ENCODE measurements at places on chromosomes 16 and 17.

DNA sequence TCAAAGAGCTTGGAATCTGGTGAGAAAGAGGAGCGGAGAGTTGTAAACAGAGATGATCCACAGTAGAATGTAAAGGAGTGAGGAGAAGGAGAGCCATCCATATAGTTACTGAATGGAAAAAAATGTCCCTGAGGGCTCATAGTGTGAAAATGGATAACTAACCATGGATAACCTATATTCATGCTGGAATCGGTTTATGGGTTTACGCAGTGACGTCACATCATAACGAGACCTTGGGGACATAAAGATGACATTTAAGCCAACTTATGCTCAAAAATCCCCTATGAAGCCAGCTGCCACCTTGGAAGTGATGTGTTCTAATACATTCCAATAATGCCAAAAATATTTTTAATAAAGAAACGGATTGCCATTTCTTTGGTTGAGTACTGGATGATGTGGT, 22.5 kb downstream of the IRX6 start:
- no peak for DNase-seq

DNA sequence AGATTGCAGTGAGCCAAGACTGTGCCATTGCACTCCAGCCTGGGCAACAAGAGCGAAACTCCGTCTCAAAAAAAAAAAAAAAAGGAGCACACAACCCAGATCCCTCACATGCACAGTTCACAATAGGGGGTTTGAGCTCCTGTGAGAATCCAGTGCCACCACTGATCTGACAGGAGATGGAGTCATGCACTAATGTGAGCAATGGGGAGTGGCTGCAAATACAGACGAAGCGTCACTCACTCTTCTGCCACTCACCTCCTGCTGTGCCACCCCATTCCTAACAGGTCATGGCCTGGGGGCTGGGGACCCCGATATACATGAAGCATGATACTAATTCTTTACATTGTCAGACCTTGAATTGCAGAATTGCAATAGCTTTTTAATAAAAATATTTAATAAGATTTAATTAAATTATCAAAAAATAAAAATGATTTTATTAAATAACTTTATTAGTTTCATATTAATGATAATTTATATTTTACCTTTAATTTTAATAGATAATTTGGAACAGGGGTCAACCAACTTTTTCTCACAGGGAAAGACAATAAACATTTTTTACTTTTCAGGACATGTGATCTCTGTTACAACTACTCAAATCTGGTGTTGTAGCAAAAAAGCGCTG, 171.4 kb downstream of the COPRS start:
- no peak for DNase-seq

DNA sequence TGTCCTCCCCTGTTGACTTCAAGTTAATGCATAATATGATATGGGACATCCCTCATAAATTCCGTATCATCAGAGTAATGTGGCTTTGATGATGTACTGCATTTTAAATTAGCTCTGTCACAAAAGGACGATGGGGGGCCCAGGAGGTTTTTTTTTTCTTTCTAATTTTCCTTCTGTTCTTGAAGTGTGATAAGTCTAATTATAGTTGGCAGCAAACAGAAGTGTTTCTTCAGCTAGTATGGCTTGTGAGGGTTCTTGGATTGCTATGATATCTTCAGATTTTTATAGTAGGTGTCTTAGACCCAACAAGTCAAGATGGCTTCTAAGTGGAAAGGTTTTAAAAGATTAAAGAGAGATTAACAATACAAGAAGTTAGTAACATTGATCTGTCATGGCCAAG, 796.2 kb upstream of the RBFOX1 start:
- no peak for DNase-seq

DNA sequence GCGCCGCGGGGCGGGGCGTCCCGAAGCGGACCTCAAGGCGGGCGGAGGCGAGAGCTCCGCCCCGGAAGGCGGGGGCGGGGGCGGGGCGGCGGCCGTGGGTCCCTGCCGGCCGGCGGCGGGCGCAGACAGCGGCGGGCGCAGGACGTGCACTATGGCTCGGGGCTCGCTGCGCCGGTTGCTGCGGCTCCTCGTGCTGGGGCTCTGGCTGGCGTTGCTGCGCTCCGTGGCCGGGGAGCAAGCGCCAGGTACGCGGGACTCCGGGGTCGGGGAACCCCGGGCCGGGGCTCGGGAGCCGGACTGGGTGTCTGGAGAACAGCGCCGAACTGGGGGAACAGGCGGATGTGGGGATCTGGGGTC, at the start of gene TNFRSF12A:
TNFRSF12A (plus strand) TSS at position 122 of the 357 bp plus-strand sequence; CDS start at position 152, 30 bp downstream.
- DNase-seq = peak; percentile 37

GRCh38 chr17:36640836-36641235, 39.5 kb downstream of the MRM1 start:
- no peak for DNase-seq

DNA sequence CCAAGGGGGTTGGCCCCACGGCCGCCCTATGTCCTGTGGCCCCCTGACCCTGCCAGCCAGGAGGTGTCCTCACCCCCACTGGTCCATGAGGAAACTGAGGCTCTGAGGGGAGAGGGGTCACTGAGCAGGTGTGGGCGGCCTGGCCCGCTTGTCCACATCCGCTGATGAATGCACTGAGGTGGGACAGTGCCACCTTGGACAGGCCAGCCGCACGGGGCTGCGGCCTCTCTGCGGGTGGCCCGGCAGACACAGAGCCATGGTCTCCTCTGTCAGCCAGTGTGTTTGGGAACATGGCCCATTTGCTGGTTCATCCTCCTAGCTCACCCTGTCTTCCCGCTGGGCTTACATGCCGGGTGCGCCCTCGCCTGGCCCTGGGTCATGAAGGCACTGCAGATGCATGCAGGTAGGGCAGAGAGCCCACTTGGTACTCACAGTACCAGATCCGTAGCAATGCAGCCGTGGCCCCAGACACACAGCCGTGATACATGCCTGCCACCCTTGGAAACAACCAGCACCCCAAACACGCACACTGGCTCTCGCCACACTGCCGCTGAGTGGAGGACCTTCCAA, 93.9 kb downstream of the ENGASE start:
- DNase-seq = no peak

GRCh38 chr17:68398691-68399637, 58.3 kb downstream of the WIPI1 start:
- DNase-seq = no peak

GRCh38 chr16:72902206-72902605, 145.7 kb downstream of the ZFHX3 start:
- no peak for DNase-seq

- no peak for DNase-seq
Observed at GRCh38 chr17:41013606-41014005, 4.7 kb upstream of the KRTAP3-1 start.

- no peak for DNase-seq
Observed at GRCh38 chr17:55816532-55817396, 65.9 kb downstream of the PCTP start.

DNA sequence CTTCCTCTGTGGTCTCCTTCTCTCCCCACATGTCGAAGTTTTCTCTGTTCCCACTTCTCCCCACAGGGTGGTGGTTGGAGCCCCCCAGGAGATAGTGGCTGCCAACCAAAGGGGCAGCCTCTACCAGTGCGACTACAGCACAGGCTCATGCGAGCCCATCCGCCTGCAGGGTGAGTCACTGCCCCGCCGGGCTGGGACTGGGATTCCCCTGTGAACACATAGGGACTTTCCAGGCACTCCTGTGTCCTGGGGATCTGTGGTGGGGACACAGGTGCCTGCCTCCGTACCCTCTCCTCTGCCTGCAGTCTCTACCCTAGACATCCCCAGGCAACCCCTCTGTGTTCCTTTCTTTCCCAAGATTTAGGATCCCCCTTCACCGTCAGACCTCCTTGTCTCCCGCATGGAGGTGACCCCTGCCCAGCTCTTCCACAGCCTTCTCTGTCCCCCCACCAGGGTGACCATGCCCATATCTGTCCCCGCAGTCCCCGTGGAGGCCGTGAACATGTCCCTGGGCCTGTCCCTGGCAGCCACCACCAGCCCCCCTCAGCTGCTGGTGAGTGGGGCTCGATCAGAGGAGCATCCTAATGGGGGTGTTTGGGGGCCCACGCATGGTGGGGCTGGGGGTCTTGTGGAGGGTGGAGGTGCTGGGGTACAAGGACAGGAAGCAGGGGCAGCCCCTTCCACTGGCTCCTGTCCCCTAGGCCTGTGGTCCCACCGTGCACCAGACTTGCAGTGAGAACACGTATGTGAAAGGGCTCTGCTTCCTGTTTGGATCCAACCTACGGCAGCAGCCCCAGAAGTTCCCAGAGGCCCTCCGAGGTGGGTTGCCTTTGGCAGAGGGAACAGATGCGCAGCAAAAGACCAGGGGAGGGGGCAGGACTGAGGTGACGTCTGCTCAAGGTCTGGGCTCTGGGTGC, 5.8 kb downstream of the ITGAM start:
- peak; percentile 32 for DNase-seq

DNA sequence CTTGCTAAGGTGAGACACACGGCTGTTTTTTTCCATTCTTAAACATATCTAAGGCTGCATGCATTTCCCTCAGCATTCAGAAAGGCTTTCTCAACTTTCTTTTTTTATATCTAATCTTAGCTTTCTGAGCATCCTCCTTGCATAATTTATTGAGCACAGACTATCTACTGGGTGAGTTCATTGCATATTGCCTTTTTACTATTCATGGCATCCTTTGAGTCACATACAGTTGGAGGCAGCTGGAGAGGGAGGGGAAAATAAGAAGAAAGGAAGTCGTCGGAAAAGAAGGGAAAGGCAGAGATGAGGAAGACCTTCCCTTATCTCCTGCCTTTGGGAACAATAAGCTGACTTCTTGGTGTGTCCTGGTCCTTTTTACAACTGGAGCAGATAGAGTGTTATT, 468.3 kb downstream of the SLC39A11 start:
- no peak for DNase-seq

DNA sequence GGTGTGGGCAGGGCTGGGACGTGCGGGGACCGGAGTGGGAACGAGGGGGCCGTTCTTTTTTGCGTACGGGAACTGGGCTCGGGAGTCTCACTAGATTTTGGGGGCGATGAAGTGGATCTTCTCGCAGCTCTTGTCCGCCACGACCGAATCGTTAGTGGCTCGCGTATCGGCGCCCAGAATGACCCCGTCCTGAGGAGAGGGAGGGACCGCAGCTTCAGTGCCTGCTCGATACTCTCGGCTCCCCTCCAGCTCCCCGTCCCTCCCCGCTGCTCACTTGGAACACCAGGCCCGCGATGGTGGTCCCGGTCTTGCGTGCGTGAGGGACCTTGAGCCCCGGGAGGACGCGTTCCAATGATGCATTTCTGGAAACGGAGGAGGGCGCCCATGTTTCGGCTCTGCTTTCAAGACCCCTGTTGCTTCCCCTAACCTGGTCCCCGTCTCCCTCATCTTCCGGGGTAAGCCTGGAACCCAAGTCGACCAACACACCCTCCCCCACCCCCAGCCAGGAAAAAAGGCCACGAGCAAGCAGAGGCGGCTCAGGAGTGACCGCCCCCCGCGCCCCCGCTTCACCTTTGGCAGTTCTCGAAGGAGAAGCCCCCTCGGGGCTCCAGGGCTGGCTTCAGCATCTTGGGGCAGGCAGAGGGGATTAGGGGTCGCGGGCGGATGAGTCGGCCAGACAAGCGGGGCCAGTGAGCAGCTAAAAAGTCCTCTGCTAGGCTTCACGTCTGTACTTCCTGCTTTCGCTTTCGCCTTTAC, at the start of gene PSMB10:
PSMB10 (minus strand) TSS at position 727 of the 756 bp plus-strand sequence; CDS start at position 626, 101 bp downstream.
- DNase-seq = no peak

GRCh38 chr17:72025113-72025512, 95.7 kb upstream of the SOX9 start:
- DNase-seq = no peak

DNA sequence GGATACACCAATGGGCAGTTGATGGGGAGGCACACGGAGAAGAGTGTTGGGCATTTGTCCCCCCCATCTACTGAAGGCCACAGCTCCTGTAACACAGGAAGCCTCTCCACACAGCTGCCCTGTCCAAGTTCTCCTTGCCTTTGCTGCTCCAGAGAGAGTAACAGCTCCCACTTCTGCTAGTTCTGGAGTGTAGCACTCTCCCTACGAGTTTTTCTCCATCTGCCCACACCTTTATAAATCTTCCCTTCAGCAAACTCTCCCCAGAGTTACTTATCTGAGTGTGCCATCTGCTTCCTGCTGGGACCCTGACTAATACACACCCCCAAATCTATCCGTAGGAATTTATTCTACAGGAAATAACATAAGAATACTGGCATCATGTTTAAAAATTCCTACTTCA, 42.6 kb upstream of the ERN1 start:
- DNase-seq = no peak

DNA sequence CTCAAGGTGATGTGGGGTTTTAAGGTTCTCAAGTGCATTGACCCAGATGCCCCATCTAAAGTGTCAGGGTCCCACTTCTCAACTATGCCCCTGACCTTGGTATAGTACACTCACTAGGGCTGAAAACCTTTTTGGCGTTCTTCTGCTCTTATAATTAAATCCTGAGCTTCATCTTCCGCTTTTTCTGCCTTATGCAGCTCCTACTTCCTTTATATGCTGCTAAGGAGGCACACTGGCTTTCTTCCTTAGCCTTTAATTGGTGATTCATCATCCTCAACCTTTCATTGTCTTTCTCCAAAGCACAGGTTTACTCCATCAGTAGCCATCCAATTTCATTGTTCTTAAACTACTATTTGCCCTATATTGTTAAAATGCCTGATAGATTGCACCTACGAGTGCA, 5.3 kb upstream of the NF1 start:
- no peak for DNase-seq

DNA sequence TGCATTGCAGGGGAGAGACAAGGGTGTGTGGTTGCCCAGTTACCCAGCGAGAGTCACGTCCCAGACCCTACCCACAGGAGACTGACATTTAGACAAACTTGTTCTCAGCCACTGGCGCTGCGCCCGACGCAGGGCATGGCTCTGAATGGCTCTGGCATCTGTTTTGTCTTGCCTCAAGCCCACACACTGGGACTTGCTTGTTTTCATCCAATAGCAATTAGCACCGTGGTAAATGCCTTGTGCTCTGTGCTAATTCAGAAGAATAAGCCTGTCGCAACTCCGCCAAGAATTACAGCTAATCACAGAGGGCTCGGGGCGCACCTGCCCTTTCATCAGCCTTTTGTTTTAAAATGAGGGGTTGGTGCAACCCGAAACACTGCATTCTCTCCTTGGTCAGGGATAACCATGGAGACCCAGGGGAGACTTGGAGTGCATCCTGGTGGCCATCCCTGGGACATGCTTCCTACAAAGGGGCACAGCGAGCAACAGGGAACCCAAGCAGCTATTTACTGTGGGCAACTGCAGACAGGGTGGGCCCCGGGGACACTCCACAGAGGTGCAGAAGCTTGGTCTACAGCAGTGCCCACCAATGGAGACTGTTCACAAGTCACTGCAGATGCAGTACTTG, 220.6 kb upstream of the ZFHX3 start:
- DNase-seq = no peak

DNA sequence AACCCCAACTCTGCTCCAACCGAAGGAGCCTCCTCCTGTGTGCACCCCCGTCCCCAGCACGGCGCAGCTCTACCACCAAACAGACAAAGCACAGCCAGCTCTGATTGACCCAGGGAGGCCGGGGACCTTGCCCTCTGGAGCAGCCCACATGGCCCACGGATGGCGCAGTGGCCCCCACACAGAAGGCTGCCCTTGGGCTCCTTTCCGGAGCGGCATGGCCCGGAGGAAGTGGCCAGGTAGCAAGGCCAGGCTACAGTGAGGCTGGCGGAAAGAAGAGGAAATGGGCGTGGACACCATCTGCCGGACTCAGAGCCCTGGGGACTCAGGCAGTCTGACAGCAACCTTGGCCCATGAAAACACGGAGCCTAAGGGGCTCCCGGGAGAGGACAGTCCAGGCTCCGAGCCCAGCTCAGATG, 19.9 kb upstream of the ZC3H18 start:
- no peak for DNase-seq
